Ecto neural progenitor cell (in vitro differentiated cells): ENCODE measurements at places on chromosomes 16 and 17.

- no peak for DNase-seq
These were observed 670.4 kb upstream of the GOT2 start for GRCh38 chr16:59404509-59404908.

DNA sequence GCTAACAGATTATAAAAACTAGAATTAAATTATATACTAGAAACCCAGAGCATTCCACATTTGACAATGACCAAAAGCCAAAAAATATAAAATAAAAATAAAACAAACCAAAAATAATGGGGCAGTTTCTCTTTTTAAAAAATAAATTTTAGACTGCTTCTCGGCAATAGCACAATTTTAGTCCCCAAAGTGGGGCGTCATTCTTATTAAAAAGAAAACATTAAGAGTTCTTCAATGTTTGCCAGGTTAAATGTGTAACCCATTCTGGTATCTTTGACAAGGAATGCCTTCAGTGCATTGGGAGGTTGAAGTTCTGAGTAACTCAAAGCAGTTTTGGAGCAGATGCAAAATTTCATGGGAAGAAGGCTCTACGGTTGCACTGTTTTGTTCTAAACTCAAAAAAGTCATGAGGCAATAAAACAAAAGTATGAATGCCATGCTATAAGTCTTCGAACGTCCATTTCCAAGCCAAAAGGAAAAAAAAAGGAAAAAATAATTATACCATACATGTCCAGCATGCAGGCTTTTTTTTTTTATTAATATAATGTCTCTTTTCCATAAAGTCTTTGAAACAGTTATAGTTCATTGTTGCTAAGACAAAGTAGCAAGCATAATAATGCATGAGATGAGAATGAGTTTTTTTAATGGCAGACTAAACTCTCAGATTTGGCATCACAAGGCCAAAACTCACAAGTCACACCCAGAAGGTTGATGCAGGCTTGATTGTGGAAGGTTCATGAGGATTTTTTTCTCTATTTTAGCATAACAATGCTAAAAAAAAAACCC lies 3.1 kb downstream of the MAF start:
- DNase-seq: no peak

- DNase-seq: no peak
These were observed 42.8 kb upstream of the ACSF3 start for GRCh38 chr16:89050868-89051311.

- peak; percentile 93 for DNase-seq
These were observed 1.2 kb downstream of the NGFR start for GRCh38 chr17:49496183-49496866.

GRCh38 chr16:31157136-31157535 lies 7.3 kb upstream of the PRSS36 start:
- DNase-seq: no peak

DNA sequence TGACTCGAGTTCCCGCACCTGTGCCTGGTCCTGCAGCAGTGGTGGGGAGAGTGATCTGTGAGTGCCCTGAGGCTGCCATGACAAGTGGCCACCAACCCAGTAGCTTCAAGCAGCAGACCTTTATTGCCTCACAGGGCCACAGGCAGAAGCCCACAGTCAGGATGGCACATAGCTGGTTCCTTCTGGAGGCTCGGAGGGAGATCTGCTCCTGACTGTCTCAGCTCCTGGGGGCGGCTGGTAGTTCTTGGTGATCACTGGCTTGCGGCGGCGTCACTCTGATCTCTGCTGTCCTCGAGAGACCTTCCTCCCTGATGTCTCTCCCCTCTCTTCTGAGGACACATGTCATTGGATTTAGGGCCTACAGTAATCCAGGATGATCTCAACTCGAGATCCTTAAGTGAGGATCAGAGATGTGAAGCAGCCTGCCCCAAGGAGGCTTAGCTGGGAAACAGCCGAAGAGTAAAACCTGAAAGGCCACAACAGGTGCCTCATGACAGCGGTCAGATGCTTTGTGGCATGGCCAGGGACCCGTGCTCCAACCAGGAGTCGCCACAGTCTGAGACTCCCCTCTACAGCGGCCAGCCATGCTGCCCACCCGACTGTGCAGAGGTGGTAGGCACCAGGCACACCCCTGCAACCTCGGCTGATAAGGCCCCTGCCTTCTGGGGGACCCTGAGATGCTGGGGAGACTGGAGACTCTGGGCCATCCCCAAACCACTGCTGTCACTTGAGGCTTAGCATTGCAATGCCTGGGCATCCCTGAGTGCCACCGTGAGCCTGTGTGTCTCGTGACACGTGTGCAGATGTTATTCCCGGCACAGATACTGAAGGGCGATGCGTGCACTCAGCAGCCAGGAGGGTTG lies 30.0 kb upstream of the SLC38A10 start:
- DNase-seq: no peak

GRCh38 chr17:63950940-63951907 lies 19.1 kb upstream of the CD79B start:
- DNase-seq: no peak

DNA sequence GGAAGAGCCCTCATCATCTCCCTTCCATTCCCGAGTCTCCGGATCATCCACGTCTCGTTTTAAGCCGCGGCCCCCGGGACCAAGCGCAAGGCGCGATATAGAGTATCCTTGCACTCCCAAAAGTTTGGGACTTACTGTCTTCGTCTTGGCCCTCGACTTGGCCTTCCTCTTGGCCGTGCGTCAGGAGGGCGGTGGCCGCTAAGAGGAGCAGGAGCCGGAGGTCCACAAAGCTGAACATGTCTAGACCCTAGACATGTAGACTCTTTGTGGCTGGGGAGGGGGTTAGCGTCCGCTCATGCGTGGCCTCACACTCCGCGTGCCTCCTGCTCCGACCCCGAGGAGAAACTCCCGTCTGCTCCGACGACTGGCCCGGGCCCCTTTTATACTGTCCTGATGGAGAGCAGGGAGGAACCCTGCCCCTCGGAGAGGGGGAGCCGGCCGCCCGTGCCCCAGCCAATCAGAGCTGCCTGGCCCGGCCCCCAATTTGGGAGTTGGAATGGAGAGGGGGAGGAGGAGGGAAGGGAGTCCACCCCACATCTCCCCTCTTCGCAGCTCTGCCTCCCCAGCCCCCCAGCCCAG lies at the start of gene COL1A1:
TSS of gene COL1A1 (minus strand) at position 356 of the 579 bp plus-strand sequence. CDS start at position 238, 118 bp downstream.
- no peak for DNase-seq

- DNase-seq: no peak
These were observed 47.5 kb downstream of the SLC6A2 start for GRCh38 chr16:55703003-55704001.

DNA sequence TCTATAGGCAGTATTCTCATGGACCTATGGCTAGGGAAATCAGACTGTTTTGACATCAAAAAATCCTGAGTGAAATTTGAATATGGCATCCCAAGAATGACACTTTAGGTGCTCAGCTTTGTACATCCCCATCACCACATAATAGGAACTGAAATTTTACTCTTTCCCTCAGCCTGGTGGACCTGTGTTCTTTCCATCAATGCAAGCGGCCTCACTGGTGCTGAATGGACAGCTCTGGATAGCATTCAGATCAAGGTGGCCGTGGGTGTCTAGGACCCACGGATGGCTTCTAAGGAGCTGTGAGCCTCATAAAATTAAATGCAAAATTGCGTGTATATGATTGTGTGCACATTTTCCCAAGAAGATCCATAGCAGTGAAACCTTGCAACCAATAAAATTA lies 152.6 kb downstream of the MAP2K6 start:
- DNase-seq: no peak

DNA sequence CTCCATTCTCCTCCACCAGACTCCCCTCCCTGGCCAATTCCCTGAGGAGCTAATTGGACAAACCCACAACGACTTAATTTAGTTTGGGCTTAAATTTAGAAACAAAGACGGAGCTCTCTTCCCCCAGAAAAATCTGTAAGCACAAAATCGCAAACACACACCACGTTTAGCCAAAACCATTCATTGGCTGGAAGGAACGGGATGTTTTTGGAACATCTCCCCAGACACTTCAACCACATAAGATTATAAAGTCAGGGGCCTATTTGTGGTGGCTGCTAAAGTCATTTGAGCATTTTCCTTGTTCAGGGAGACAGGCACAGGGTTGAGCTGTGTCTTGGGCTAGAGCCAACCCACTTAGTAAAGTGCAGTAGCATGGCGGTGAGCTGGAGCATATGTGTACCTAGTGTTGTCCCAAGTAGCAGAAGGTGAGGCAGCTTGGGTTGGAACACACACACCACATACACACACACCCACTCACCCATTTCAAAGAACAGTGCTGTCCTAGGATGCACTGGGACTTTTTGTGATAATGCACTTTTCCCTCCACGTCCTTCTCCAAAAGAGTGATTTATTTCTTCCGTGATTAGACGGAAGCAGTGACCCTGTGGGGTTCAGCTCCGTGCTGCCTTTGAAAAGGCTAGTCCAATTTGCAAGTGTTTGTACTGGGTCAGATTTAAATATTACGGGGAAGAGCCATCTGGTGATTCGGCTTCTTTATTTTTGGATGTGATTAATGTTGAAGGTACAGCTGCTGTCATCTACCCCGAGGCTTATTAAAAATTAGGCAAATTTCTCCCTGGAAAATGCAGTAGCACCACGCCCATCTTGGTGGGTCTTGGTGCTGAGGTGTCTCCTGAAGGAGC lies 32.2 kb downstream of the ELAC2 start:
- no peak for DNase-seq

DNA sequence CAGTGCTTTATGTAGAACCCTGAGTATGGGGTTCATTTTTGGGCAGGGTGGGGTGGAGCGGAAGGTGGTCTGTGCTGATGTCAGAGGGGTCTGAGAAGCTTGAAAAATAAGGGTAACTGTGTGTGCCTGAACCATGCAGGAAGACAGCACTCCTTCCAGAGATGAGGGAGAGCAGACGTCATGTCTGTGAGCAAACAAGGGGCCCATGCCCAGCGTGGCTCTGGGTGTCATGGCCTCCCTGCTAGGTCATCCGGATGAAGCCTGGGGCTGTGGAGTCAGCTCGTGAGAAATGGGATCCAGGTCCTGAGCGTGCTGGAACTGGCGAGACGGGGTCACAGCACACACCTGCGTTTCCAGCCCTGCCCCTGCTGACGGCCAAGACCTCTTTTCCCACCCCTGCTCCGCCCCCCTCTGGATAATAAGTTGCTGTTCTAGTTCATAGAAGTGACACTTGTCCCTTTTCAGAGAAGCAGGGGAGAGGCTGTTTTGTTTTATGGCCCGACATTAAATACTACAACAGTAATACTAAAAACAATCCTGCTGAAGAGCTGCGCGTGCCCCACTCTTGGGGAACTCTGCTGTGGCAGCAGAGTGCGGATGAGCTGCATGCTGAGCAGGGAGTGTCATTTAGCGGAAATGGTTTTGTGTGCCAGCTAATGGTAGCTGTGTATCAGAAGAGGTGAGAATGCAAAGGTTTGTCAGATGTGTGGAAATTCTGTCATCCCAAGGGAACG lies 92.6 kb downstream of the RPTOR start:
- no peak for DNase-seq
